ENCODE measurements at places on chromosomes 5 and 9. TPM values are rescaled to one million over a fixed set of nuclear protein-coding genes. Genes with fewer than 3 reads are reported as not detected.

DNA sequence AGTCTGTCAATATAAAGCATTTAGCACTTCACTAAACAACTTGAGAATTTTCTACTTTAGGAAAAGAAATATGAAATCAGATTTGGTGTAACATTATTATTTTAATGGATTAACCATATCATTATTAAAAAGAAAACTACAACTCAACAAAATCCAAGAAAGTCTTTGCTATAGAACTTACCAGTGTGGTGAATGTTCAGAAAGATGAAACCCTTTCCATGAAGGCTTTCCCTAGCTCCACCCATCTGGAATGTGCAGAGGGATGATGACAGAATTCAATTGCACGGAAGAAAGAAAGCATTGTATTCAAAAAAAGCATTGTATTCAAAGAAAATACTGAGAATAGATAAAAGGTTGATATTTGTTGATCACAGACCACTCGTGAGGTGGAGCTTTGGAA, 328.6 kb upstream of the NUDT12 start:
- no peak for DNase-seq

DNA sequence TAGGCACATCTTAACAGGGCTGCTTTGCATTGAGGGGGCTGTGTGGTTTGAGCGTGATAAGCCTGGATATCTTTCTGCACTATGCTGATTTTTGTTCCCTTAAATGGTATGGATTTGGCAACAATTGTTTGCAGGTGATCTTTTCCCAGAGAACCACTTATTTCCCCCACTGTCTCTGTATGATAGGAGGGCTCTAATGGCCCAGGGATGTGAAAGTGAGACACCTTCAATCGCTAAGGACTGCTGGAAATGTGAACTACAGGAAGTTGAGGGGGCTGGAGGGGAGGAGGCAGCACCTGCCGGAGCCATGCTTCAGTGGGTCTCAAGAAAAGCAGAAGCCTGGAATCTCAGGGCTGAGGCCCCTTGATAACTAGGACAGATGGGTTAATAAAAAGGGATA, 29.4 kb downstream of the SYK start:
- no peak for DNase-seq

GRCh38 chr5:92850886-92851285, 730.1 kb downstream of the NR2F1-AS1 start:
- no peak for DNase-seq

- no peak for DNase-seq
Measured at GRCh38 chr5:156376751-156377150, 49.8 kb downstream of the SGCD start.

The PRDM9 gene
- total RNA-seq = not detected

Data from left ventricle myocardium inferior (tissue), 1 donor.